ENCODE measurements at places on chromosomes 5 and 9. TPM values are rescaled to one million over a fixed set of nuclear protein-coding genes. Genes with fewer than 3 reads are reported as not detected.

The GFPT2 gene
- 0.19 TPM for polyA plus RNA-seq

The TEK gene
- not detected for polyA plus RNA-seq

The AGXT2 gene
- not detected for polyA plus RNA-seq

The ORM2 gene
- polyA plus RNA-seq: not detected

The PCDHB16 gene
- not detected for polyA plus RNA-seq

The PCDHGB1 gene
- polyA plus RNA-seq: 0.41 TPM

The MLLT3 gene
- 3.2 TPM for polyA plus RNA-seq

The CNTNAP3B gene
- 0.16 TPM for polyA plus RNA-seq

The BTNL9 gene
- polyA plus RNA-seq: 5.1 TPM

The QRFP gene
- not detected for polyA plus RNA-seq

The SLC22A4 gene
- polyA plus RNA-seq: not detected

The ZNF483 gene
- 1.5 TPM for polyA plus RNA-seq

The AJM1 gene
- 0.10 TPM for polyA plus RNA-seq

The CDX1 gene
- polyA plus RNA-seq: not detected

The ANKS6 gene
- polyA plus RNA-seq: 2.5 TPM

The TMEM174 gene
- polyA plus RNA-seq: not detected

The FANCG gene
- 15.9 TPM for polyA plus RNA-seq

The CD180 gene
- polyA plus RNA-seq: 99.1 TPM

The IFT74 gene
- 18.6 TPM for polyA plus RNA-seq

The PAXX gene
- 64.3 TPM for polyA plus RNA-seq

The CTXN3 gene
- polyA plus RNA-seq: not detected

The PCDHA3 gene
- not detected for polyA plus RNA-seq

The HAVCR2 gene
- polyA plus RNA-seq: 1.8 TPM
